CD4-positive, alpha-beta T cell treated with Interferon gamma for 1 hour (primary cell): ENCODE measurements at places on chromosomes 4 and X.

GRCh38 chr4:120555058-120555457 is 367.5 kb downstream of the PRDM5 start:
- DNase-seq = no peak

DNA sequence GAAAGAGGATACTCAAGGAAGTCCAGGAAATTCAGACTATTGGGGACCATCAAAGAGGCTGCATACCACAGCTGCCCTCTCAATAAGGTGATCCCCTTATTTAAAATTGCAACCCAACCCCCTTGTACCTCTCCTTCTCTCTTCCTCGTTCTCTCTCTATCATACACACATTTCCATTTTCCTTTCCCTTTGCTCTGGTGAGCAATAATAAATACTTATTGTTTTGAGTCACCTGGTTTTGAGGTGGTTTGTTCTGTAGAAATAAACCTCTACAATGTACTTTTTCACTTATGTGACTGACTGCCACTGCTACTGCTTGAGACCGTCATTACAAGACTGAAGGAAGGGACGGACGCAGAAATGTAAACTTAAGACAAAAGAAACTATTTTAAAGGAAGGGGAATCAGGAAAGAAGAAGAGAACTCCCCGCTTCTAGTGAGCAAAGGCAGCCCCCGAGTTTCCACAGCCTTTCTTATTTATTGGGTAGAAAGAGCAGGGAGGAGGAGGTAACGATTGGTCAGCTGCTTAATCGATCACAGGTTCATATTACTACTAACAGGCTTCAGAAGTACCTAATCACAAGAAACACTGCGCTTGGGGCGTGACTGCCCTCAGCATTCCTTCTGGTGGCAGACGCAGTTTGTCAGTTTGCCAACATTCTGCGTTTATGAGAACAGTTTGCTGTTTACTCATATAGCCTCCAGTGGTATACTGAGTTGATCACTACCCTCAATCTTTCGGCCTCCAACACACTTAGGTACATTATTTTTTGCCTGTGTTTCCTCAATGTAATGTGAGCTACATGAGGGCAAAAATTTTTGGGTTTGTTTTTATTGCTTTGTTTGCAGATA is 16.9 kb upstream of the TMEM165 start:
- no peak for DNase-seq

- no peak for DNase-seq
Observed at GRCh38 chrX:15985937-15986336, 131.3 kb upstream of the AP1S2 start.

DNA sequence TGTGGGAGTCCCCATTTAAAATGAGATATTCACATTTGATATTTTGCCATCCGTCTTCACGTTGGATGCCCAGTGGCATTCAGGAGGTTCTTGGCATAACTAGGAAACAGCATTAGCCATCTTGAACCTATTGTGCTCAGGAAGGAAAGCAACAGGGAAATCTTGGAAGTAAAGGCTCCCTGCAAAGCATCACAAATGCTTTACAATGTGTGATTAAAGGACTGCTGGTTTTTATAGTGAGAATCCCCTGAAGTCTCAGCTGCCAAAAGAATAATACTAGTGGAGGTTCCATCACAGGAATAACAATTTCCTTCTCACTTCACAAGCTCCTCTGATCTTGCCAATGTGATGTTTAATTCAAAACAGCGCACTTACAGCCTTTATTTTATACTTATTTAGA is 49.7 kb upstream of the NPNT start:
- no peak for DNase-seq

GRCh38 chrX:139982856-139983255 is 17.5 kb upstream of the CXorf66 start:
- no peak for DNase-seq
